CD4-positive, alpha-beta memory T cell (primary cell): ENCODE measurements at places on chromosomes 16 and 17.

DNA sequence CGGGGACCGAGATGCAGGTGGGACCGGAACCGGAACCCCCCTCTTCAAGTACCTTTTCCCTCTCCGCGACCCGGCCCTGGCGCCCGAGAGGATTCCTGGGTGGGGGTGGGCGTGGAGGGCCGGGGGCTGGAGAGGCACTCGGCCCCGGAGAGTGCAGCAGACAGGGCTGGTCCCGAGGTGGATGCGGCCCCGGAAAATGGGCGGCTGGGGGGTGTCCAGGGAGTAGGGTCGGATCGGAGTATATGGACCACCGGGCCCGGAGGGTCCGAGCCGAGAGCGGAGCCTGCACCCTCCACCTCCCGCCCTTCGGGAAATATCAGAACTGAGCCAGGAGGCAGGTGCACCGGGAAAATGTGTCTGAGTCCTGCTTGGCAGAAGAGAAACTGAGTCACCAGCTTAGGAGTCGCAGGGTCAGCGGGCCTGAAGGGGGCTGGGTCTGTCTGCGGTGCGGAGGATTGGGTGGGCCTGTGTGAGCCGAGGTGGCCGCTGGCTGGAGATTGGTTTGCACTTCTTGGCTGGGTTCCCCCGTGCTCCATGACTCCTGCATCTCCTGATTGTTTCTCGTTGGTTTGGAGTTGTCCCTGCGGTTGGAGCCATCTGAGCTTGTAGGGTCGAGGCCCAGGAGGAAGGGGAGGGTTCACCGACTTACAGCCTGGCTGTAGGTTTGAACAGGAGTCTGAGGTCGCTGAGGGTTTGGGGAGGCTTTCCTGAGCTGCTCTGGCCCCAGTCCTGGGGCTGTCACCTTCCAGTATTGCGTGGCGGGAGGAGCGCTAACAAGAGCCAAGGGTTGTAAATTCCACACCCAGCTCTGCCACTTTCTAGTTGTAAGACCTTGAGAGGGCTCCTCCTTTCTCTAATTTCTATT is 518 bp downstream of the SH2B1 start:
- DNase-seq = peak; percentile 62

- no peak for DNase-seq
Measured at GRCh38 chr16:48531011-48531962, 78.7 kb downstream of the N4BP1 start.

- peak; percentile 50 for DNase-seq
Measured at GRCh38 chr17:56592487-56593085, 913 bp upstream of the NOG start.

- no peak for DNase-seq
Measured at GRCh38 chr16:85480727-85481101, 132.4 kb upstream of the GSE1 start.

GRCh38 chr17:49437696-49438435 is 23.2 kb upstream of the PHB1 start:
- DNase-seq = no peak

GRCh38 chr16:77833921-77834634 is 45.7 kb downstream of the VAT1L start:
- no peak for DNase-seq

DNA sequence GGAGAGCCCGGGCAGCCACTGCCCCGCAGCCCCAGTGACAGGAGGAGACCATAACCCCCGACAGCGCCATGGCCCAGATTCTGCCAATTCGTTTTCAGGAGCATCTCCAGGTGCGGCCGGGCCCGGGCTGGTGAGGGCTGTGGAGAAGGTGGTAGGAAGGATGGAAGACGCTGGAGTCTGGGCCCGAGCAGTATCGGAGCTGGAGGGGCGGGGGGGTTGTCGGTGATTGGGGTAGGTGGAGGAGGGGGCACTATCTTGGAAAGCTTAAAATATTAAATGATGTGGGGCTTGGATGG is 317 bp downstream of the CLTC start:
- DNase-seq = no peak

DNA sequence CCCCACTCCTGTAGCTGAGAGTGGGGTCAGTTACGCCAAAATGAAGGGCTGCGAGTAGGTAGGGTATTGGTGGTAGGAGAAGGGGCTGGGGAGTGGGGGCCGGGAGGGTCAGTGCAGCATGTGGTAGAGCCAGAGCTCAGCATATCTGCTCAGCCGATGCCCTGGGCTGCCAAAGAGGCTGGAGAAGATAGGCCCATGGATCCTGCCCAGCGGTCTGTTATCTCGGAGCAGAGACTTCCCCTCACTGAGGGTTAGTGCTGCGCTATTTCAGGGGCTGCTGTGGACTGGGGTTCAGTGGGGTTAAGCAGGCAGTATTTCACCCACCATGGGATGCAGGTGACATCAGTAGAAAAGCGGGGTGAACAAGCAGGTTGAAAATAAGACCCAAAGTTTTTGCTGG is 19.7 kb downstream of the RHBDL3 start:
- DNase-seq = no peak

- DNase-seq = no peak
Measured at GRCh38 chr17:35256629-35257028, 13.8 kb downstream of the SLFN5 start.
